Central memory CD8-positive, alpha-beta T cell (primary cell): ENCODE measurements at places on chromosomes 5 and 9.

DNA sequence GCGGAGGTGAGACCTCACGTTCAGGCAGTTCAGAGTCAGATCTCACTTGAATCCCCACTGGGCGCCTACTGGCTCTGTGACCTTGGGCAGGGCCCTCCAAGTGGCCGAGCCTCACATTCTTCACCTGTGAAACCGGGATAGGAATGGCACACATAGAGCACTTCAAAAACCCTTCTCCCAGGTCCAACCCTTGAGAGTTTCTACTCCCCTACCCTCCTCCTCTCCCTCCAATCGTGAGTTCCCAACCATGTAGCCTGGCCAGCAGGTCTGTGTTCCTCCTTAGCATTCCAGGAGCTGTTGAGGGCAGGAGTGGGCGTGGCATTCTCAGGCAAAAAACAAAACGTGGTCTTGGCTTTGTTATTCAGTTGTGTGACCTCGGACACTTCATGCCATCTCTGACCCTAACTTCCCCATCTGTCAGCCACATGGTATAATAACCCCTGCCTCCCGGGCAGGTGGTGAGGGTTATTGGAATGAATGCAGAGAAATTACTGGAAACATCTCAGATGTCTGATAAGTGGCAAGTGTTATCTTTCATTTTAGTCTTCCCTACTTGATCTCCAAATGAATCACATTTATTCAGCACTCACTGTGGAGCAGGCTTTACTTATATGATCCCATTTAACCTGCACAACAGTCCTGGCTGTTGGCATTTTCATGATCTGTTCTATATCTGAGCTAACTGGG is 112.8 kb upstream of the BOD1 start:
- DNase-seq = no peak
- H3K4me1 ChIP-seq = no peaks in the 10 kb centered on the region
- no peak overlapping the region for H3K27ac ChIP-seq

DNA sequence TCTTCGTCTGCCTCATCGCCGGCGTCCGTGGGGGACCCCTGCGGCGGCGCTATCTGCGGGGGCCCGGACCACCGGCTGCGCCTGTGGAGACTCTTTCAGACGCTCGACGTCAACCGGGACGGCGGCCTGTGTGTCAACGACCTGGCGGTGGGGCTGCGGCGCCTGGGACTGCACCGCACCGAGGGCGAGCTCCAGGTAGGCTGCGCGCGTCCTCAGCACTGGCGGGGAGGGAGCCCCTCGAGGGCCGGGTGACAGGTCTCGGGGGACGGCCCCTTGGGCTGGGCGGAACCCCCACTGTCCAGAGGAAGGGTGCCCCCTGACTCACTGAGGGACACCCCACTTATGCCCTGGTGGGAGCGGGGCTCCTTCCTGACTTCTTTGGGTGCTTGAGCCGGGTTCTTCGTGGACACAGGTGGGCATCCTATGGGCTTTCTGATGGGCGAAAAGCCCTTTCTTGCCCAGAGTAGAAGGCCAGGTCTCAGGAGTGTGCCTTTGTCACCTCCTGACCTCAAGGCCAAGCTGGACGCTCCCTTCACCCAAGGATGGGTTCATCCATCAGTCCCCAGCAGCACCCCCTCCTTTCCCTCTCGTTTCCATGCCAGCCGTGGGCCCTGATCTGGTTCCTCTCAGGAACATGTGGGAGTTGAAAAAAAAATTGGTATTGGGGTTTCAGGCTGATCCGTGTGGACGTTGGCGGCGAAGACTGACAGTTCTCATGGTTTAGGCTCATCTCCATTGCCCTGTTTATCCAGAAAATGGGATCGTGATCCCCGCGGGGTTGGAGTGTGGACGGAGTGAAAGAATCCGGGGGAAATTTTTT is 564 bp downstream of the SLC25A25 start:
- peaks cover 56% of the 10 kb centered on the region for H3K4me1 ChIP-seq
- no peaks in the 10 kb centered on the region for H3K27me3 ChIP-seq
- no peak for DNase-seq
- peaks cover 8% of the 10 kb centered on the region for H3K36me3 ChIP-seq
- H3K4me3 ChIP-seq = no peak overlapping the region

- H3K4me3 ChIP-seq = no peak overlapping the region
- H3K27me3 ChIP-seq = no peaks in the 10 kb centered on the region
- no peak for DNase-seq
Observed at GRCh38 chr5:66247176-66247960, 103.3 kb downstream of the SREK1 start.

- H3K36me3 ChIP-seq = no peaks in the 10 kb centered on the region
- no peak overlapping the region for H3K4me3 ChIP-seq
- no peak overlapping the region for H3K27ac ChIP-seq
- H3K4me1 ChIP-seq = peaks cover 4% of the 10 kb centered on the region
- DNase-seq = no peak
Observed at GRCh38 chr9:27280860-27281259, 16.1 kb downstream of the EQTN start.

DNA sequence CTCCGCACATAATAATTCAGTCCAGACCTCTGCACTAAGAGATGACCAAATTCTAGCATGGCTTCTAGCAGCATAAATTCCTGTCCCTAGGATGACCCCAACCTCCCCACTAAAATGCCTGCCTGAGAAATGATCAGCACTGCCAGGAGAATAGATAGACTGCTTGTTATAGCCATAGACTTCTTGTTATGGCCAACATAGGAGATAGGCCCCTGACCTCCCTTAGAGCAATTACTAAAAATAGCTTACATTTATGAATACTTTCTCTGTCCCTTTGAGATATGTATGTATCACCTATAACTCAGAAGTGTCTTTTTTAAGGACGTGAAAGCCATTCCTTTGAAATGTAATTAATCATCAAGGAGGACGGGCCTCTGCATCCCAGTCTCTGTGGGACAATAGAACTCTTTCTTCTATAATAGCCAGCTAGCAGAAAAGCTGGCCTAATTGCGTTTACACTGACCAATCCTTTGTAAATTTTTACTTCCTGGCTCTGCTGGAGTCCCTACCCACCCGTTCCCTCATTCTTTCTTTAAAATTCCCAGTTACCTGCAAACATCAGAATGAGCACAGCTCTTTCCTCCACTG is 1002.7 kb downstream of the CDH18 start:
- no peaks in the 10 kb centered on the region for H3K4me1 ChIP-seq
- no peak overlapping the region for H3K27ac ChIP-seq
- H3K4me3 ChIP-seq = no peak overlapping the region
- H3K36me3 ChIP-seq = no peaks in the 10 kb centered on the region
- no peaks in the 10 kb centered on the region for H3K27me3 ChIP-seq

- H3K27ac ChIP-seq = peak overlapping the region; percentile 33
- peaks cover 30% of the 10 kb centered on the region for H3K4me1 ChIP-seq
- H3K4me3 ChIP-seq = peak overlapping the region; percentile 10
- DNase-seq = no peak
- peaks cover 2% of the 10 kb centered on the region for H3K36me3 ChIP-seq
Observed at GRCh38 chr9:136075881-136076678, 19.0 kb downstream of the NACC2 start.

DNA sequence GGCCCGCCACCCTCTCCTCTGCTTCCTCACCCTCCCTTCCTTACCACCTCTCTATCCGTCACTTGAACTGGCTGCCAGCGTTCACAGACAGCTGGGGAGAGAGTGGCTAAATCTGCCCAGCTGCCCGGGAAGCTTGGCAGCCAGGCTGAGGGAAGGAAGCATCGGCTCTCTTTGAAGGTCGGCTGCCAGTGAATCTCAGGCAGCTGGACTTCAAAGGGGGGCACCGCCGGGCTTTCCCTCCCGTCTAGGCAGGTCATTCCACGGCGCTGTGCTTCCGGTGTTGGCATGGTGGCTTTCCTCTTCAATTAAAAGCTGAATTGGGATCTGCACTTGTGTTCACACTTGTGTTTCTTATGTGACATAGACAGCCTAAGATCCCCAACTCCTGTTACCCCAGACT is 174.0 kb downstream of the GDNF start:
- H3K4me1 ChIP-seq = peaks cover 10% of the 10 kb centered on the region
- H3K4me3 ChIP-seq = no peak overlapping the region
- H3K27ac ChIP-seq = no peak overlapping the region
- H3K27me3 ChIP-seq = no peaks in the 10 kb centered on the region
